ENCODE measurements at places on chromosomes 3 and 15.

DNA sequence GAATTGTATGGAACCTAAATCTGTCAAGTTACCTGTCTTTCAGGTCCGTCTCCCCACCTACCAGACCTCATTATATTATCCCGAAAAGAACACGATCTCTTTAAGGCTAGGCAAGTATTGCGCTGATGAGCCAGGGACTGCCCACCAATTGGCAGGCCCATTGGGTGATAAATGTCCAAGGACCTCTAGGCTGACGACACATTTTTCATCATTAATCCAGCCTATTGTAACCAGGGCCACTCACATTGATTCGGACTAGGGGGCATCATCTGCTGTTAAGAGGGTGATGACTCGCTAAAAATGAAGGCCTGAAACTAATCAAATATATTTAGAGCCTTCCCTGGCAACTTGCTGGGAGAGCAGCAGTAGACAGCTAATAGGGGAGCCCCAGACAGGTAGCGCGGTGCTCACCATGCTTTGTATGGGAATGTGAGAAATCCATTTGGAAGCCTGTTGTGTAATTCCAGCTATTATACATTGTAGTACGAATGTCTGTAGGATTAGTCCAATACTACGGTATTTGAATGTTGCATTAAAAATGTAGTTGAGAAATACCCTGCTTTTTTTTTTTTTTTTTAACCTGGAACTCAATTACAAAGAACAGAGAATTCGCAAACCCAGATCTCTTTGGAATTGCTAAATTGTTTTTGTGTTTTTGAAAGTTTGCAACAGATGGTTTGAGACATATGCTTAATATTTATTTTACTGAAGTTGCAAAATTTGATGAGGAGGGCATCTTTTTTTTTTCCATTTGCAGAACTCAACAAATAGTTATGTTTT is 156.1 kb downstream of the ROBO2 start:
- DNase-seq = no peak

DNA sequence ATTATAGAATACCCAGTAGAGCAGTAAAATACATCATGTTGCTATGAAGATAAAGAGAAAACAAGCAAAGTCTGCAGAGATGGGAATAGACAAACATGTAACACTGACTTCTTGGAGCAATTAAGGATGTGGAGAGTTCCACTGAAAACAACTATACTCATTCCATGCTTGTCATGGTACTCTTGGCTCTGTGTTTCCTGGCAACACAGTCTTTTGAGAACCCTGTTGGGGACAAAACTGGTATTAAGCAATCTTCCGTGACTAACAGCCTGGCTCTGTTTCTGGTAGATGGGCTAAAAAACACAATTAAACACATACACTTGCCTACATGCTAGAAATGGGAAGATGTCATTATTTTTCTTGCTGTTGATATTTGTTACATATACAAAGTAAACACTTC is 1212.3 kb upstream of the GBE1 start:
- no peak for DNase-seq

DNA sequence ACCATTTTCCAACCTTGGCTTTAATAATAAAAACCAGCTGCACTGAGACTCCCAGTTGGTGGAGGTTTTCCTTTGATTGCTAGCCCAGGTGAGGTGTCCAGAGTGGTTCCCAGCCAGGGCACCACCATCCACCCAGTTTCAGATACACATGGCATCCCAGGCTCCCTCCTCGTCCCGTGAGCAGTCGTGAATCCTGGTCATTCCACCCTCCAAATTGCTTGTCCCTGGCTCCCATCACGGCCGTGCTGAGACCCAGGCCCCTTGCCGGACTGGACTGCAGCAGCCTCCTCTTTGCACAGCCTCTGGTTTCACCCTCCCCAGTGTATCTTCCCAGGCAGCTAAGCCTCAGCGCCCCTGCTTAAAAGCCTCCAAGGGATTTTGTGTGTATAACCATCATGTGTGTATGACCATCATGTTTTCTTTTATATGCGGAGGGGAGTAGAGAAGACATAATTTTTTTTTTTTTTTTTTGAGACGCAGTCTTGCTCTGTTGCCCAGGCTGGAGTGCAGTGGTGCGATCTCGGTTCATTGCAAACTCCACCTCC is 106.3 kb downstream of the ETFA start:
- DNase-seq = no peak

DNA sequence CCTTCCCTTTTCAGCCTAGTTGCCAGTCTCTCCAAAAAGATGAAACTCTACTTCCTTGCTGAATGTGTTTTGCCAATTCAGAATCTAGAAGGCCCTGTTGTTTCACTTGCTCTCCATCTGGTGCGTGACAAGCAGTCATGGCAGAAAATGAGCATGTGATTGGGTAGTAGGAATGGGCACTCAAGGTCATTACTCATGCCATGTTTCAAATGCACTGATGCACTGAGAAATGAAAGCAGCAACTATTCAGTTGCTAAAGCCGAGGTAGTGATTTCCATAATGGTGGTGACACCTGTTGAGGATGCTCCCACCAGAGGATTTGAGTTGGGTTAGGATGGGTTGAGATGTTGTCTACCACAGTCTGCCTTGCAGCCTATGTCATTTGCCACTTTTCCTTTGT is 12.7 kb downstream of the ZBTB38 start:
- DNase-seq = no peak

GRCh38 chr15:33243869-33244268 is 49.4 kb upstream of the FMN1 start:
- no peak for DNase-seq

DNA sequence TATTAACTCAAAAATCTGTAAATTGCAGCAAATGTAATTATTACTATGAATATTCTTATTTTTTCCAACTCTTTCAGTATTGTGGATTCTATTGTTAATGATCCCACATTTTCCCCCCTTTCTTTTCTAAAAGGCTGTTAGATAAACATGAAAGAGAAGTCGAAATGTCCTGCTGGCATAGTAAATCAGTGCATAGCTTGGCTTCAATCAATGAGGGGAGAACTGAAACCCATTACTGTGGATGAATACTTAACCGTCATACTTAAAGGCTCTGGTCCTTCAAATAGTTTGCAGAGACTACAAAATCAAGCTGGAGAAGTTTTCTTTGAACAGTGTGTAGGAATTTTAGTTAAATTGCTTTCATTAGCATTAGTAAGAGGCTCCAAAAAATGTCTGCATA is 667.9 kb downstream of the CADM2 start:
- DNase-seq = no peak

DNA sequence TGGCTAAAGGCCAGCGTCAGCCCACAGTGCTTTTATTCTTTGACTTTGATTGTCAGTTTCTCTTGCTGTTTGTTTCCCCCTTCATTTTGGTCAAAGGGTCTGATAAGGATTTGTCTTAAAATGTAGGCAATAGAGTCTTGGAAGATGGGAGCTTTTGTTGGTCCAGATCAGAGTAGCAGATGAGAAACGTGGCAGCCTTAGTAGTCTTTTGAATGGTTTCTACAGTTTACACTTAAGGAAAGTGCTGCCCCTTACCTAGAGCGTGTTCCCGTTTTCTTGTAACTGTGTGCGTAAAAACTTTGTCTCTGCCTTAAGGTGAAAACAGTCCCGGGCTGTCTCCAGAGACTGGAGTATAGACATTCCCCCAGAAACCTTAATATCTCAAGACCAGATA is 630 bp downstream of the LXN start:
- no peak for DNase-seq

DNA sequence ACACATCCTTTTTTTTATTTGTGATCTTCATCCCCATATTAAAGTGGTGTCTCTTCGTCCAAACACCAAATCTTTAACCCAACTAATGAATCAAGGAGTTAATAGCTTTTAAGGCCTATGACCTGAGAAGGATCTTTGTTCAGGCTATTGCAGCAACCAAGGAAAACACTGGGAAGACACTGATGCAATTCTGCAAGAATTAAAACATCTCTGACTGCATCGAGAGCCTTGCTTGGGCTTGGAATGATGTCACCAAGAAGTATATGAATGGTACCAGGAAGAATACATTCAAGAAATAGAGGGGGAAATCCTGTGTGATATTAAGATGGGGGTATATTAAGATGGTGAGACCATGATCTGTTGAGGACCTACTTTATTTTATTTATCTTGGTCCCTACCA is 214.2 kb upstream of the ARL6 start:
- DNase-seq = no peak

GRCh38 chr15:80003171-80003570 is 32.2 kb upstream of the BCL2A1 start:
- DNase-seq = no peak

GRCh38 chr15:100224206-100225185 is 117.3 kb downstream of the ADAMTS17 start:
- DNase-seq = no peak

DNA sequence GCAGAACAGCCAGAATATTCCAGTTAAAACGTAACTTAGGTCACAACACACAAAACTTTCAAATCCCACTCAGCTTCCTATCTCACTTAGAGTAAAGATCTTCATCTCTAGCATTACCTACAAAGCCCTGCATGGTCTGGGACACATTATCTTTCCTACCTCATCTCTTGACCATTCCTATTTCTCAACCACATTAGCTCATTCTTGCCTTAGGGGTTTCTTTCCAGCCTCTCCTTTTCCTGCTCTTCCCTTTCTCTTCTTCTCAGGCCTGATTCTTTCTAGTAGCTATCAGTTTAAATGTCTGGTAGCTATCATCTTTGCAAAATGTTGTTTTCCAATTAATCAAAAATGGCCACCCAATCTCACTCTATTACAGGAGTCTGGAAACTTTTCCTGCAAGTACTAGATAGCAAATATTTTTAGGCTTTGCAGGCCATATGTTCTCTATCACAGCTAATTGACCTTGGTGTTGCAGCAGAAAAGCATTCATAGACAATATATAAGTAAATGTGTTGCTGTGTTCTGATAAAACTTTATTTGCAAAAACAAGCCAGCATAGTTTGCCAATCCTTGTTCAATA is 15.1 kb upstream of the CBLB start:
- DNase-seq = no peak

DNA sequence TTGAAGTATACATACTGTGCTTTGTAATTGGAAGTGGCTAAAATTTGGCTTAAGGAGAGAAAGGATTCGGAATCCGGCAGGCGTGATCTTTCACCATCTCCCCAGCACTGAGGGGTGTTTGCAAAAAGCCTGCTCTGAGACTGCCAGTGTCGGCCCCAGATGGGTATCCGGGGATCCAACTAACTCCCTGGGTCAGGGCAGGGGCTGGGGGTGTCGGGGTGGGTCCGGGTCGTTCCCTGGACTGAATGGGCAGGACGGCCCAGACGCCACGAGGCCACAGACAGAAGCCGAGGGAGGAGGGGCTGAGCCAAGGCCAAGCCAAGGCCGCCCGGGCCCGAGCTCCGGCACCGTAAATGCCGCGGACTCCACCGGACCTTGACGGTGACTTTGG is 349 bp downstream of the PPIB start:
- no peak for DNase-seq

DNA sequence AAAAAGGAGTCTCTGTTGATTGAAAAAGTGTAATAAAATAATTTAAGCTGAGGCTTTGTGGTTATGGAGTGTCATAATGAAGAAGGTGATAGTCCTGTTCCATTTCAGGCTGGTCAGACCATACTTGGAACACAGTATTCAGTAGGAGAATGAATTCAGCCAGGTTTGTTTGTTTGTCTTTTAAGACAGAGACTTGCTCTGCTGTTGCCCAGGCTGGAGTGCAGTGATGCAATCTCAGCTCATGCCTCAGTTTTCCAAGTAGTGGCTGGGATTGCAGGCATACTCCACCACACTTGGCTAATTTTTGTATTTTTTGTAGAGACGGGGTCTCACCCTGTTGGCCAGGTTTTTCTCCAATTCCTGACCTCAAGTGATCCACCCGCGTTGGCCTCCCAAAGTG is 33.5 kb downstream of the IQGAP1 start:
- DNase-seq = no peak

GRCh38 chr3:105806359-105806758 is 62.5 kb downstream of the CBLB start:
- DNase-seq = no peak

GRCh38 chr3:139561959-139562676 is 22.6 kb upstream of the RBP1 start:
- peak; percentile 8 for DNase-seq

DNA sequence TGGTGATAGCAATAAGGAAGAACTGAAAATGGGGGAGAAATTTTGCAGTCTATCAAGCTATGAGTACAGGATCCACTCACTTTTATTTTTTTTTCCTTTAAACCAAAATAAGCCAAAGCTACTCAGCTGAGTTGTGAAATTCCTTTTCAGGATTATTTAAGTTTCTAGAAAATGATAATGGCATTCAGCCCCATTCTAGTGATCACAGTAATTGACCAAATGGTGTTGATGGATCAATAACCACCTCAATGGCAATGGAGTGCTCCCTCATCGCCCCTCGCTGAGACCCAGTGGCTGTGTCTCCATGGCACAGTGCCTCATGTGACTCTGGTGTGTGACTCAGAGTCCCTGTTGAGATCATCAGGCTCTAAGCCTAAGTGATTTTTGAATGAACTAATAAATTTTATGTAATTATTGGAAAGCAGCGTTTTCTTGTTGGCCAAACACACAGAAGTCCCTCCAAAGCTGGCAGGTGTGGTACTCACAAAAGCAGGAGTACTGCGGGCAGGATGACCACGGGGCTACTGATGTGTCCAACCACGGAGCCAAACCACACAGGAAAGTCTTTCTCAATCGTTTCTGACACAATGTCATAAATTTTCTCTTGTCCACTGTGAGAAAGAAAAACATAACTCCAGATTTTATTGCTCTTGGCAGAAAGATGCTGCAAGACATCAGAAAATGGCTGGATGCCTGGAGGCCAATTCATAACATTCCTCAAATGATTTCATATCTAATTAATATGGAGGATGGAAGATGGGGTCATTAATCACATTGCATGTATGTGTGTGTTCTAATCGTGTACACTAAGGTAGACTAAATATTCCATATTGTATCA is 14.4 kb upstream of the STARD5 start:
- DNase-seq = peak; percentile 52

All from AG04450 (cell line).